ENCODE measurements at places on chromosomes 13 and 19. TPM values are rescaled to one million over a fixed set of nuclear protein-coding genes. Genes with fewer than 3 reads are reported as not detected.

GRCh38 chr13:20822406-20822805, 48.6 kb upstream of the EEF1AKMT1 start:
- no peak for DNase-seq

Gene HOMER3
- 20.4 TPM for total RNA-seq

DNA sequence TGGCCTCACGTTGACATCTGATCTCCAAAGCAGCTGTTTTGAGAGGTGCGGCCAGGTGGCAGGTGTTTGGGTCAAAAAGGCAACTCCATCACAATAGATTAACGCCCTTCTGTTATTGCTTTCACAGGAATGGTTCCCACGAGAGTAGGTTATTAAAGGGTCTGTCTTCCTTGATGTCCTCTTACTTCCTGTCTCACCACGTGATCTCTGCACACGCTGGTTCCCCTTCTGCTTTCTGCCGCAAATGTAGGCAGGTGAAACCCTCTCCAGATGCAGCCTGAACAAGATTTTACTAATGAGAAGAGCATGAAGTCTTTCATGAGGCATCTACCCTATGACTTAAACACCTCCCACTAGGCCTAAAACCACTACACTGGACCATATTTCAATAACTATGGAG, 22.8 kb upstream of the ZNF564 start:
- no peak for DNase-seq

DNA sequence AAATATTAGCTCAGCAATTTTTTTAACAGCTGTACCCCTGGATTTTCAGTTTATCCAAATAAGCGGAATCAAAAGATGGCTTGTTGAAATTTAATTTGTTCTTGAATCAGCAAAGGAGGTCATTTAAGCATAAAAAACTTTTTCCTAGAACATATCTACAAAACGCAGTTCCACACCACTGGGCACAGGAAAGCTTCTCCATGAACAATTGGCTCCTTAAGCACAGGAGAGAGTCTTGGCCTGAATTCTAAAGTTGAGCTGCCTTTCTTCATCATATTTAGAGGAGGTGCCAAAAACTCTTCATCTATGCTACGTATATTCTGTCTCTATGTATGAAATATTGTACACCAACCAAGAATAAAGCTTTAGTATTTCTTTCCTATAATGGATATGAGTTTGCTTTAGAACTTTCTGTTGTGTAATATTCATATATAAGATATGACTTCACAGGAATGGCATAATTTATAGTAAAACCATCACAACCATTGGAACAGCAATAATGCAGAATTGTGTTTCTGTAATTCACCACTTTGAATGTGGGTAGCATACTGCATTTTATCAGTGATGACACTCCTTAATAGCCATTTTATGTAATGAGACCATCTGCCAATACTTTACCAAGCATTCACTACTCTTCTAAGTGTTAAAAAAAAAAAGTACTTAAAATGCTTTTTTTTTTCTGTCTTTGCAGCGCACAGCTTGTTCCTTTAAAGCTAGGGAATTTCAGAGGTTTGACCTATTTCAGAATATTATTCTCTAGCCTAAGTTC, 263.7 kb downstream of the SLITRK6 start:
- DNase-seq, result no peak

- no peak for DNase-seq
These were observed 12.1 kb downstream of the HCN2 start for GRCh38 chr19:601790-602189.

Gene ZNF154
- 33.0 TPM for total RNA-seq

DNA sequence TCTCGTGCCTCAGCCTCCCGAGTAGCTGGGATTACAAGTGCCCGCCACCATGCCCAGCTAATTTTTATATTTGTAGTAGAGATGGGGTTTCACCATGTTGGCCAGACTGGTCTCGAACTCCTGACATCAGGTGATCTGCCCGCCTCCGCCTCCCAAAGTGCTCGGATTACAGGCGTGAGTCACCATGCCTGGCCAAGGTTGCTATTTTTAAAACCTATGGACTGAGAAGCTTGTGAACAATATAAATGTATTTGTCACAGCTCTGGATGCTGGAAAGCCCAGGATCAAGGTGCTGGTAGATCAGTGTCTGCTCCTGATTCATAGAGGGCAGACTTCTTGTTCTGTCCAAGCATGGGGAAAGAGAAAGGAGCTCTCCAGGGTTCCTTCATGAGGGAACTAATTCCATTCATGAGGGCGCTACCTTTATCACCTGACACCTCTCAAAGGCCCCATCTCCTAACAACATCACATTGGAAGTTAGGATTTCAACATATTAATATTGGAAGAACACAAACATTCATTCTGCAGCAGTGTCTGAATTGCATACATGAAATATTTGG, 16.1 kb downstream of the CARD8 start:
- DNase-seq, result no peak

- no peak for DNase-seq
These were observed 36.5 kb downstream of the TFDP1 start for GRCh38 chr13:113621046-113621445.

- DNase-seq, result no peak
These were observed 28.2 kb upstream of the GPI start for GRCh38 chr19:34336781-34337271.

Gene ZNF667
- 28.5 TPM for total RNA-seq

GRCh38 chr13:42367831-42368230, 95.9 kb downstream of the AKAP11 start:
- no peak for DNase-seq

DNA sequence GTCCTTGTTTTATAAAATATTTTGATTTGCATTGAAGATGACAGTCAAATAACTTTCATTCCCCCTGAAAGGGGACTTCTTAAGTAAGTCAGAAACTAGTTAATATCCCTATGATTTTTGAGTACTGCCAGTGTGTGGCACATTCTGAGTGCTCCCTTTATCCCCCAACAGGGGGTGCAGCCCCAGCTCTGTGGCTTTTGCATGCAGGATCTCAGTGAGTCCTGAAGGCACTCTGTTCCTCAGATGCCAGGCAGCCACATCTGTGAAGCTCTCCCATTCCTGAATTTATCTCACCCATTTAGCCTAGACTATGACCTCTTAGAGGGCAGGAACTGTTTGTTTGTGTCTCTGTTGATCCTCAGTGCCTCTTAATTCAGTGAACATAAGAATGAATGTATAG, 123.1 kb downstream of the CDK8 start:
- no peak for DNase-seq

DNA sequence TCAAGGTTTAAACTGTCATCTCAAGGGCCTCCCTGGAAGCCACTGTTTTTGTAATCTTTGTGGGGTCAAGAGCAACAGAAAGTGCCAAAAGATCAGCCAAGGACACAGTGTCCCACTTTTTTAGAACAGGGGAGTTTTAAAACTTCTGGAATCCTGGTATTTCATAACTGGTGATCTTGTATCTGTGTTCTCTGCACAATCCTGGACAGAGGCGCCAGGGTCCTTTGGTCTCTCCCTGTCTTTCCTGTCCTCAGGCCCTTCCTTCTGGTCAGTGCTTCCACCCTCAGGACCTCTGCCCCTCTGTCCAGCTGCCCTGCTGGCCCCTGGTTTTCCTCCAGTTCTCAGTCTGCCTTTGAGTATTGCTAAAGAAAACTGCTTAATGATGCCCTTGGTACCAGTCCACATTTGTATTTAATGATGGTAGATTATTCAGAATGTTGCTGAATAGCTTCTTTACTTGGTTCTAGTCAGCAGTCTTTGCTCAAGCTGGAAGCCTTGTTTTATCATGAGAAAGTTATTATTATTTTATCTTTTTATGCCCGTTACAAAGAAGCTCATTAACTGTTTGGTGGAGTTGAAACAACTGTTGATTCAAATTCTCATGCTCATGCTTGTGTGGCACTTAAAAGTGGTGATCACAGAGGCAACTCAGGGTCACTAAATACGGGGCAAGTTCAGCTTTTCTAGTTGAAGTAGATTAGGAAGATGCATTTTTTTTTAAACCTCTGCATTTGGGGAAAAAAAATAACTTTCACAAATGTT, 47.5 kb downstream of the WASF3 start:
- DNase-seq, result no peak

DNA sequence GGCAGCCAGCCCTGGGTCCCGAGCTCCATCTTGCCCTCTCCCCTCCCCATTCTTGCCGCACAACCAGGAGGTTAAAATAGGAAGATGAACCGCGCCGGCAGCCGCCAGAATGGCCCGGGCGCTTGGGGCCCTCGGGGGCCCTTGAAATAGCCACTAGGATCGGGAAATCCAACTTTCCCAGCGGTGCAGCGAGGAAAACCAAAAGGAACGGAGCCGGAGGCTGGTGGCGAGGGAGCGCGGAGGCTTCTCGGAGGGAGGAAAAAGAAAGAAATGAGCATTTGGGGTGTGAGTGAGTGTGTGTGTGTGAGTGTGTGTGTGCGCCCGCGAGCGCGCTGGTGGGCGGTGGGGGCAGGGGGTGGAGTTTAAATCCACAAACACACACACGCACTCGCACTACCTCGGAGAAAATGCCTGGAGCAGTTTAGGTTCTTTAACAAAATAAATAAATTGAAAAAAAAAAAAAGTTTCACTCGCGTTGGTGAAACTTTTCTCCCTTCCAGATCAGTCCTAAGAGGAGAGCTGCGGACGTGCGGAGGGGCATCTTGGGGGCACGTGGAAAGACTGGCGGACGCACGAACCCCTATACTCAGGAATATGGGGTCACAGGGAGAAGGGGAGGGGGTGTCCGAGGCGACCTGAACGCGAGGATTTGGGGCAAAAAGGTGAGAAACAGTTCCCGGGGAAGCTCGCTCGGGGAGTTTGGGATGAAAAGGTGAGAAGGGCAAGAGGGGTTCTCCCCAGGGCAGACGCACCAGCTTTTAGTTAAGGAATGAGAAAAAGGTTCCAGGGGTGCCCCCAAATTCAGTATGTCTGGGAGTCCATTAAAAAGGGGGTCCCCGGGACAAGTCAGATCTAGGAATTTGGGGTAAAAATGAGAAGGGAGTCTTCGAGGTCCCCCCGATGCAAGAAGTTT, 1.3 kb downstream of the RFX2 start:
- DNase-seq, result no peak

Gene TMPRSS9
- 0.41 TPM for total RNA-seq

Data from frontal cortex (tissue), 4 donors.